Vagina (tissue), 2 donors: ENCODE measurements at places on chromosomes 11 and 22. TPM values are rescaled to one million over a fixed set of nuclear protein-coding genes. Genes with fewer than 3 reads are reported as not detected.

DNA sequence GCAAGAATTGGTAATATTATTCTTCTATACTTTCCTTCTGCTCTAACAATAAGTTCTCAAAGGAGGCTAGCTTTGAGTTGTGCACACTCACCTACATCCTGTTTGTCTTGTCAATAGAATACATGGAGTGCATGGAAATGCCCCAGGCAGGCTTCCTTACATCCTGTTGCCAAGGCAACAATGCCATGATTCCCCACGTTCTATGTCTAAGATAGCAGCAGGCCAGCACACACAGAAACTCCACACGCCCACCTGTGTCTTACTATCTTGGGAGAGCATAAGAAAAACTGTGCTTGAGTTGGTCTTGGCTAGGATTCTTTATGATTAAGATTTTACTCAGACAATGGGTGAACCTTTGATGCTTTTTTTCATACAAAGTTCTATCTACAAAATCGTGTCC is 379.2 kb downstream of the AASDHPPT start:
- DNase-seq, result no peak

- DNase-seq, result no peak
These were observed 997.5 kb downstream of the TBC1D22A start for GRCh38 chr22:47759909-47760308.

The SLC22A25 gene
- total RNA-seq, result 0.98 TPM

- no peak for DNase-seq
These were observed 420.7 kb upstream of the CADM1 start for GRCh38 chr11:115924744-115925567.

DNA sequence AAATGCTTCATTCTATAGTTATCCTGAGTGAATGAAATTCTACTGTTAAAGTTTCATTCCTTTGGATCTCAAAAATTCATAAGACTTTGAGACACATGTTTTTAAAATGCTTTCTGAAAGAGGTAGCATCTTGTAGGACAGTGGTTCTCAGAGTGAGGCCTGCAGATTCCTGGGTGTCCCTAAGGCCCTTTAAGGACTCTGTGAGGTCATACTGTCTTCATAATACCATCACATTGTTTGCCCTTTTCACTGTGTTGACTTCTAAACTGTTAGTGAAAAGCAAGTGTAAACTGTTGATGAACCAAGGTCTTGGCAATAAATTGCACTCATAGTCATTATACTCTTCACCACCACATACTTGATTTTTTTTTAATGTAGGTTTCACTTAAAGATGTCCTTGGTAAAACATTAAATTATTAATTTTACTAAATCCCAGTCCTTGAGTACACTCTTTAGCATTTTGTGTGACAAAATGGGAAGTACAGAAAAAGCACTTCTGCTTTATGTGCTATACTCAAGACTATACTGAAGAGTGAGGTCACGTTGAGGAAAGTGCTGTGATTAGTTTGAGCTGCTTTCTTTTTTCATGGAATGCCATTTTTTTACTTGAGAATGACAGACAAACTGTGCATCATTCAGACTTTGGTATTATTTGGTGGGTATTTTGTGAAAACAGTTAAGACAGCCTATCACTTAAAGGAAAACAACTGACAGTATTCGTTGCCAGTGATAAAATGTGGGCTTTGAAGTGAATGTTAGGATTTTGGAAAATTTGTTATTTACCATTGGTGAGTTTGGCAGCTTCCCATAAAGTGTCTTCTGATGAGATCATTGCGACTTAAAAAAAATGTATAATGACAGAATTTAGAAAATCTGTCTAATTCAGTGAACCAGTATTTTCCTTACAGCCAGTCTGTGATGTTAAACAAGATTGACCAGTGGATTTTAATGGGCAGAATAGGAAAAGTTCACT is 61.1 kb downstream of the SPECC1L start:
- no peak for DNase-seq

DNA sequence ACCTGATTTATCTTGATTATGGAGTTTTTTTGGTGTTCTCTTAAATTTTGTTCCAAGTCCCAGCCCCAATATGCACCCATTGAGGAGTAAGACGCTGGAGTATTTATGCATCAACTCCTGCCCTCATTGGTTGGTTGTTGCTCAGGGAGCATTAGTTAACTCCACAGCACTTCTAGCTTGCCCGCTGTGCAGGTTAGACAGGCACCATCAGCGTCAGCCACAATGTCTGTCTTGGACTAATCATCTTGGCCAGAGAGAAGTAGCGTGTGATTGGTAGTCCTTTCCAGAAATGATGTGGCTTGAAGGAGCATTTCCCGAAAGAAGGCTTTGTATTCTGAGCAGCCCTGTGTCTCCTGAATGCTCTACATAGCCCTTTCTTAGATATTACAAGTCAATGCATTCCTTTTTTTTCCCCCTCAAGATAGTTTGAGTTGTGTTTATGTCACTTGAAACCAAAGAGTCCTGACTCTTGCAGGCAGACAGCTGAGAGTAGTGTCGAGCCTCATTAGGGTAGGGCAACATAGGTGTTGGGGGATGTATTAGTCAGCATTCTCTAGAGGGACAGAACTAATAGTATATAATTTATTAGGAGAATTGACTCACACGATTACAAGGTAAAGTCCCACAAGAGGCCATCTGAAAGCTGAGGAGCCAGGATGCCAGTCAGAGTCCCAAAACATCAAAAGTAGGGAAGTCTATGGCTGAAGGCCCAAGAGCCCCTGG is 94.6 kb upstream of the RCN1 start:
- DNase-seq, result no peak

The PGA5 gene
- total RNA-seq, result not detected

The CD82 gene
- total RNA-seq, result 91.6 TPM

GRCh38 chr22:24141586-24141985 is 39.7 kb upstream of the SUSD2 start:
- DNase-seq, result no peak

The GAL gene
- total RNA-seq, result 15.7 TPM

GRCh38 chr11:132312161-132312560 is 941.7 kb downstream of the NTM start:
- DNase-seq, result no peak

The DUSP8 gene
- total RNA-seq, result 2.9 TPM

GRCh38 chr11:72773291-72773690 is 20.6 kb downstream of the STARD10 start:
- no peak for DNase-seq

GRCh38 chr22:42855211-42855610 is 1.9 kb downstream of the ARFGAP3 start:
- DNase-seq, result no peak

GRCh38 chr11:35518766-35519165 is 6.7 kb downstream of the PAMR1 start:
- no peak for DNase-seq

DNA sequence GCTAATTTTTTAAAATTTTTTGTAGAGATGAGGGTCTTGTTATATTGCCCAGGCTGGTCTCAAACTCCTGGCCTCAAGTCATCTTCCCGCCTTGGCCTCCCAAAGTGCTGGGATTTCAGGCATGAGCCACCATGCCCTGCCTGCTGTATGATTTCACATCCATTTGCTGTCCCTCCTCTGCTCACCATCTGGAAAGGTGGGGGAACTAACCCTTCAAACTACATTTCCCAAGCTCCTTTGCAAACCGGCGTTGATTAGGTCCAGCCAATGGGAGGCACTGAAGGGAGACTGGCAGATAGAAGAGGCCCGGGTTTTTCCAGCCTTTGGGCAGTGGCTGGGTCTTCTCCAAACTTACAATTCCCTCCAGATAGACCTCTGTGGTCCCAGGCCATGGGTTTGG is 19.3 kb downstream of the RFPL1 start:
- no peak for DNase-seq

The OR56A1 gene
- total RNA-seq, result not detected

GRCh38 chr11:72189455-72190250 is 2.3 kb upstream of the FOLR1 start:
- no peak for DNase-seq

The HORMAD2 gene
- total RNA-seq, result not detected

DNA sequence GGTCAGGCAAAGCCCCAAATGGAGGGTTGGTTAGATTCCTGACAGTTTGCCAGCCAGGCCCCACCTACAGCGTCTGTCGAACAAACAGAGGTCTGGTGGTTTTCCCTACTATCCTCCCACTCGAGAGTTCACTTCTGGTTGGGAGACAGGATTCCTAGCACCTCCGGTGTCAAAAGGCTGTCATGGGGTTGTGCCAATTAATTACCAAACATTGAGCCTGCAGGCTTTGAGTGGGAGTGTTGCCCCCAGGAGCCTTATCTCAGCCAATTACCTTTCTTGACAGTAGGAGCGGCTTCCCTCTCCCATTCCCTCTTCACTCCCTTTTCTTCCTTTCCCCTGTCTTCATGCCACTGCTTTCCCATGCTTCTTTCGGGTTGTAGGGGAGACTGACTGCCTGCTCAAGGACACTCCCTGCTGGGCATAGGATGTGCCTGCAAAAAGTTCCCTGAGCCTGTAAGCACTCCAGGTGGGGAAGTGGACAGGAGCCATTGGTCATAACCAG is 4.7 kb upstream of the TTC36 start:
- DNase-seq, result no peak

GRCh38 chr22:41540006-41540315 is 4.3 kb downstream of the POLR3H start:
- no peak for DNase-seq

- DNase-seq, result no peak
These were observed 78.3 kb downstream of the SLC17A6 start for GRCh38 chr11:22416462-22416861.

GRCh38 chr11:86629045-86629706 is 43.2 kb downstream of the ME3 start:
- DNase-seq, result no peak

The TBX10 gene
- not detected for total RNA-seq

The NCF4 gene
- total RNA-seq, result 37.6 TPM

The OR52E8 gene
- not detected for total RNA-seq

DNA sequence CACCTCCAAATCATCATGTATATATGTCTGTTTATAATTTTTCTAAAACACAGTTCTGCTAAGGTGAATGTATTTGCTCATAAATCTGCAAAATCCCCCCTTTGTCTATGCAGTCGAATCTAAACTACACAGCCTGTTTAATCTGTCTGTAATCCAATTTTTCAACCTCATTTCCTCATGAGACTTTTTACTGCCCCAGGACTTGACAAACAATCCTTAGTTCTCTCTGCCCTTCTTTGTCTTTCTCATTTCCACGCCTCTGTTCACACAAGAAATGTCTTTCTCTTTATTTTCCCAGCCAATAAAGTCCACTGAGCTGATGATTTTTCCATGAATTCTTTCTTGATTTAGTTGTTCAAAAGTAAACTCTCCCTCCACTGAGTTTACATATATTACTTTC is 1154.3 kb downstream of the FAM181B start:
- no peak for DNase-seq

- DNase-seq, result no peak
These were observed 10.7 kb upstream of the MTMR3 start for GRCh38 chr22:29872144-29872893.

DNA sequence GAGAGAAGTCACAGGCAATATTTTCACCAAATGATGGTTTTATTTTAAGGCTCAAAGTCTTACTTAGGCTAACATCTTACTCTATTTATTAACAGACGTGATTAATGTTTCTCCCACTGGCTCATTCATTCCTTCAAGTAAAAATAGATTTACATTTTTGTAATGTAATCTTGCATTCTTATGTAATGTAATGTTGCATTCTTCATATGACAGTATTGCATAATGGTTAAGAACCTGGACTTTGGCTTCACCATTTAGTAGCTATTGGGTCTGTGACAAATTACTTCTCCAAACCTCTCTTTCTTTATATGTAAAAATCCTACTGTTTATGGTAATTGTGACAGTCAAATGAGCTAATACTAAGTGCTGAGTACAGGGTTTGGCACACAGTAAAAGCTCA is 3.3 kb upstream of the DIXDC1 start:
- DNase-seq, result no peak

The NLRP14 gene
- total RNA-seq, result not detected
